ENCODE measurements at places on chromosomes 7 and 10.

DNA sequence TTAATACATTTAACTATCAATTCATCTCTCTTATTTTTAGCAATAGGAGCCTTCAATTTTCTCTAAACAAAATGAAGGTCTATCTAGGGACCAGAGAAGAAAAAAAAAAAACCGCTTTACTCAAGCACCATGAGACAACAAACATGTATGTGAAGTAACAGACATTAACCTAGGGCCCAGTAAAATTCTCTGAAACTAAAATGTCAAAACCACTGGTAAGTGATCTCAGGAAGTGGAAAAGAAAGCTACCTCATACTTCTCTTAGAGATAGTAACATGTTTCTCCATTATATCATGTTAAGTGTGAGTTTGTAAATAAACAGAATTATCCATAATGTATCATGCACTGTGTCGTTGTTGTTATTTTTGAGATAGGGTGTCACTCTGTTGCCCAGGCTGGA is 35.4 kb upstream of the PTER start:
- no peak for DNase-seq

DNA sequence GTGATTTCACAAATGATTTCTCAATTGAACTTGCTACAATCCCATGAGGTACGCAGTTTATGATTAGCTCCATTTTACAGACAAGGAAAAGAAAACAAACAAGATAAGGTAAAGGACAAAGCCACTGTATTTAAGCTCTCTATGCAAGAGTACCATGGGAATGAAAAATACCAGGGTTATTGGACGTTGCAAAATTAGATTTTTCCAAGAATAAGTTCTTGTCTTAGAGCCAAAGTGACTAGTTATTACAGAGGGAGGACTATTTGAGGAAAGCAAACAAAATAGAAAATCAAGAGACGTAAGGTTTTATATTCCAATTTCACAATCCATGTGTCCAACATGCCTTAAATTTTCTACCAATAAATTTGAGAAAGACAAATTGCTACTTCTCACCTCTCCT is 97.9 kb upstream of the PTN start:
- no peak for DNase-seq

- no peak for DNase-seq
Measured at GRCh38 chr7:74092321-74092963, 8.8 kb downstream of the LIMK1 start.

DNA sequence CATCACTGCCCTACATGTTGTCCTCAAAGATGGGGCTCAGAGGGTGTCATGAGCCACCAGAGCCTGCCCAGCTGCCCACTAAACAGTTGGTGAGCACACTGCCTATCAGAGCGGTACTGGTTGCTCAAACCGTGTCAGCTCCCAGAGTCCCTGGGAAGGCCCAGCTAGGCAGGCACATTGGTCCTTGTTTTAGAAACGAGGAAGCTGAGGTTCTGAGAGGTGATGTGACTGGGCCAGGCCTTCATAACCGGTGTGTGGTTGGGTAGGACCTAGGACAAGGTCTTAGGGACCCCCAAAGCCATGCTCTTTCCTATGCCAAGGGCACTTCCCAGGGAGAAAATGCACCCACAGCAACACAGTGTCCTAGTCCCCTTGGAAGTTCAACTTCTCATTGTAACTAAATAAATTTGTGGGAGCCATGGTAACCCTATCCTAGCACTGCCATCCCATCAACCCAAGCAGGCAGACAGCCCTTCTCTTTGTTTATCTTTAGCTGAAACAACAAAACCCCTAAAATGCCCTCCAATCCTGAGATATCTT is 174.7 kb upstream of the PDE1C start:
- DNase-seq: no peak

DNA sequence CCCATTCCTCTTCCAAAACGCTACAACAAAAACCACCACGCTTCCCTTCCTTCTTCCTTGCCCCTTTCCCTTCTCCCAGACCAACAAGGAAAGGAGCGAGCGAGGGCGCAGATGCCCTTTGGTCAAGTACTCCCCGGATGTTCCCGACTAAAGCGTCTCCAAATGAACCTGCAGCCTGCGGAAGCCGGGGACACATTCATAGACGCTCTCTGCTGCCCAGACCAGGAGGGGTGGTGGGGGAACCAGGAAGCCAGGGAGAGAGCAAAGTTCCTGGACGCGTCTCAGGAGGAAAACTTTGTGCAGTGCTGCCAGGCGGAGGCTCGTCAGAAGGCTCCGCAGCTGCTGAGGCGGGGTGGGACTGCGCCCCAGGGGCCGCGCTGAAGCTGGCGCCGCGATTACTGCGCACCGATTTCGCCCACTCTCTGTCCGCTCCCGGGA is 754 bp downstream of the SEMA3D start:
- DNase-seq: no peak

DNA sequence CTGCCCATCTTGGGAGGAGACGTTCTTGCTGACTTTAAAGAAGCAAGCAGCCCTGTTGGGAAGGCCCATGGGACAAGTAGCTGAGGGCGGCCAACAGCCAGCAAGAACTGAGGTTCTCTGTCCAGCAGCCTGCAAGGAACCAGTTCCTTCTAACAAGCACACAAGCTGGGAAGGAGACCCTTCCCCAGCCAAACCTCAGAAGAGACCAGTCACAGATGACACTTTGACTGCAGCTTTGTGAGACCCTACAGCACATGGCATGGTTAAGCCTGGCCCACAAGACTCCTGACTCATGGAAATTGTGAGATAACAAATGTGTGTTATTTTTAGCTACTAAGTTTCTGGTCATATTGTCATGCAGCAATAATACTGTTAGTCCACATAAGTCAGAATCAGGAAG is 99.9 kb downstream of the PRLHR start:
- DNase-seq: no peak

DNA sequence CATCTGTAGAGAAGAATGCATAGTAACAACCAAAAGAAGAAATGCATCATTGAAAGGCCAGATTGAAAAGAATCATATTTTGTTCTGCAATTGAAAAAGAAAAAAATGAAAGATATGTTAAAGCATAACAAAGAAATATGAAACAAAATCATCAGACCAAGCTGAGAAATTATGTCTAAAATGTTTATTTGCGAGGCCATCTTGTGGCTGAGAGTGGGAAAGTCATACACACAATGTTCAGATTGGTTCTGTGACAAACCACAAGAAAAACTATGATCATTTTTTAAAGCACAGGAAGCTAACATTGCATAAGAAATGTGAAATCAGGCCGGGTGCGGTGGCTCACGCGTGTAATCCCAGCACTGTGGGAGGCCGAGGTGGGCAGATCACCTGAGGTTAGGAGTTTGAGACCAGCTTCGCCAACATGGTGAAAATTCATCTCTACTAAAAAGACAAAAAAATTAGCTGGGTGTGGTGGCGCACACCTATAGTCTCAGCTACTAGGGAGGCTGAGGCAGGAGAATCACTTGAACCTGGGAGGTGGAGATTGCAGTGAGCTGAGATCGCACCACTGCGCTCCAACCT is 36.6 kb downstream of the ABCB5 start:
- DNase-seq: no peak

GRCh38 chr10:131009791-131010190 is 301.7 kb downstream of the TCERG1L start:
- DNase-seq: no peak

- DNase-seq: no peak
Measured at GRCh38 chr7:116291937-116292336, 81.6 kb downstream of the TES start.

DNA sequence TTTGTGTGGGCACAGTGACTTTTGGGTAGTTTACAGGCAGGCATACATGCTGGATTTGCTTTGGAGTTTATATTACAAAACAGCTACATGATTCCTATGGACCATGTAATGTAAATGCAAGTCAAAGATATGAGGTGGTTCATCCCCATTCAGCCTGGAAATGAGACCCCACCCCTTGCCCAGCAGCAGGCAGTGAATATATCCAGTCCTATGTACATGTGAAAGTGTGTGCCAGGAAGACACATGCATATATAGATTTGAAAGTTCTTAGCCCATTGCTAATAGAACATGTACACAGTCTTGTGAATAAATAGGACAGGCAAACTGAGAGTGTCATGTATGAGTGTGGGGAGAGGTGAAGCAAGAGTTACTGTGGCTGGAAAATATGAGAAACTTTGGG is 65.3 kb downstream of the FZD1 start:
- no peak for DNase-seq

GRCh38 chr10:70887804-70888800 is at the start of gene PCBD1:
PCBD1 (minus strand) TSS chr10:70888565; CDS start chr10:70888533, 32 bp downstream.
- peak; percentile 79 for DNase-seq

DNA sequence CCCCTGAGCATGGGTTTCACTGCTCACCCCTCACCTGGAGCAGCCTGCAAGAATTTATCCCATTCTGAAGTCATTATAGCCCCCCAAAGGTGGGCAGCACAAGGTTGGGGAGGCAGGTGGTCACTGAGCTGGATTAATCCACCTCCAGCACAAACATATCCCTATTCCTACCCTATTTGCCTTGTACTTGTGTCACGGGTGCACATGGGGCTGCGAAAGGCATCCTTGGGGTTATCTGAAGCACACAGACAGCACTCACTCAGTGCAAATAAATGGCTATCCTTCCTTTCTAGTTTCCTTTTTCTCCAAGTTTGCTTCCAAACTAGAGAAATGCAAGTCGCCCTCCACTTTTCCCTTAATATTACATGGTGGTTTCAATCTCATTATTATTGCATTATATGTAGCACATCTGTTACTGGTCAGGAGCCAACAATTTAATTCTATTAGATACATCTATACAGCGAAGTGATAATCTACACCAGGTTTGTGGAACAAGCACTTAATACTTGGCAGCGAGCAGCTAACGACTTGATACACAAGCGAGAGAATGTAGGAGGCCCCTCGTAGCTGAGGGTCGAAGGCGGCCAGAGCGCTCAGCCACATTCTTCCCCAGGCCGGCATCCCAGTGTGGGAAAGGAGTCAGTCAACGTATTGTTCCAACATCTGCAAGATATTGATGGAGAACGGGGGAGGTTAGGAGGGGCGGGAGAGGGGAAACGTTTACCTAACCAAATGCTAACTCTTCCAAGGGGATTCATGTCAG is 121.3 kb upstream of the HABP2 start:
- DNase-seq: no peak

DNA sequence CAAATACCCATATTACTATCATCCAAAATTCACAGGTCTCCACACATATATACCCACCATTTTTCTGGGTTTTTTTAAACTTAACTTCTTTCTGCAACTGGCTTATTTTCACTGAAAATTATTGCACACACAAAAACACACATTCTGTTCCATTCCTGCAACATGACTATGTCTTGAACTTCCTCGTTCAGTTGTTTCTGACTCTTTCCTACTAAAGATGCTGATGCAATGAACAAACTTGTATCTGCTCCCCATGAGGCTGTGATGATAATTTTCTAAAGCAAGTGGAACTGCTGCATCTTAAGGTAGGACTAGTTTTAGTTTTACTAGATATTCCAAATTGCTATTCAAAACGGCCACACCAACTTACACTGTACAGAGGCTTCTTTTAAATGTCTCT is 77.7 kb downstream of the OSBPL3 start:
- DNase-seq: no peak
